ENCODE measurements at places on chromosomes 5 and 9.

GRCh38 chr5:72121780-72122445 is 14.6 kb downstream of the MAP1B start:
- DNase-seq = no peak

GRCh38 chr5:78291687-78292086 is 2.8 kb downstream of the AP3B1 start:
- no peak for DNase-seq

GRCh38 chr5:95237324-95237723 is 47.6 kb downstream of the MCTP1 start:
- peak; percentile 13 for DNase-seq

DNA sequence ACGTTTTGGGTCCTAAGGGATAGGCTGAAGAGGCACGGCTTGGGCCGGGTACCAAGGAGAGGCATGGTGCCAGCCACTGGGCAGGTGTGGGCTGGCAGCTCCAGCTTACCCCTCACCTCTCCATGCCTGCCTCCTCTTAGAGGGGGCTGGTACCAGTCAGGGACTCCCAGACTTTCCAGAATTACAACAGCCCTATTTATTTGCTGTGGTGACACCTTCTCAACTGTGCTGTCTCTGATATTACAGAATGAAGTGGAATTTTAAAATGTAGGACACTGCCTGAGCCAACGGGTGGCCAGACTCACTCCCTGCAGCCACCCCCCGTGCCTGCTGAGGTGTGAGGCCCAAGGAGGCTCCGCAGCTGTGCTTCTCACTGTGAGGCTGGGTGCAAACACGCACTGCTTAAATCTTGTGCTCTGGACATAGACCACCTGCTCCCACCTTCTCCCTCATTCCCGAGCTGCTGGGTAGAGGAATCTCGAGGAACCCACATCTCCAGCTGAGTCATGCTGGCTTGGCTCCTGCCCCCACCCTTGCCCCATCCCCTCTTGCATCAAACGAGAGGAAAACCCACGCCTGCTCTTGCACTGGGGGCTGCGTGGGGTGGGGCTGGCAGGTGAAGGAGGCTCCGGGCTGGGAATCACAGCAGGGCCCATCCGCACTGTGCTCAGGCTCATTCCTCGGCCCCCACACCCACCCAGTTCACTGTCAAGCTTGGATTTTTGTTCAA is 47.9 kb downstream of the PRRT1B start:
- DNase-seq = no peak

GRCh38 chr5:69131304-69131703 is 35.6 kb upstream of the CCNB1 start:
- DNase-seq = no peak

GRCh38 chr9:121616123-121616755 is 35.2 kb upstream of the DAB2IP start:
- DNase-seq = no peak

GRCh38 chr5:76175821-76176403 is 92.7 kb downstream of the SV2C start:
- DNase-seq = no peak

Measured in Panc1 (cell line).